Tongue (tissue), 3 donors: ENCODE measurements at places on chromosomes 5 and 9. TPM values are rescaled to one million over a fixed set of nuclear protein-coding genes. Genes with fewer than 3 reads are reported as not detected.

GRCh38 chr9:25917731-25918362 lies 239.6 kb upstream of the TUSC1 start:
- no peak for DNase-seq

DNA sequence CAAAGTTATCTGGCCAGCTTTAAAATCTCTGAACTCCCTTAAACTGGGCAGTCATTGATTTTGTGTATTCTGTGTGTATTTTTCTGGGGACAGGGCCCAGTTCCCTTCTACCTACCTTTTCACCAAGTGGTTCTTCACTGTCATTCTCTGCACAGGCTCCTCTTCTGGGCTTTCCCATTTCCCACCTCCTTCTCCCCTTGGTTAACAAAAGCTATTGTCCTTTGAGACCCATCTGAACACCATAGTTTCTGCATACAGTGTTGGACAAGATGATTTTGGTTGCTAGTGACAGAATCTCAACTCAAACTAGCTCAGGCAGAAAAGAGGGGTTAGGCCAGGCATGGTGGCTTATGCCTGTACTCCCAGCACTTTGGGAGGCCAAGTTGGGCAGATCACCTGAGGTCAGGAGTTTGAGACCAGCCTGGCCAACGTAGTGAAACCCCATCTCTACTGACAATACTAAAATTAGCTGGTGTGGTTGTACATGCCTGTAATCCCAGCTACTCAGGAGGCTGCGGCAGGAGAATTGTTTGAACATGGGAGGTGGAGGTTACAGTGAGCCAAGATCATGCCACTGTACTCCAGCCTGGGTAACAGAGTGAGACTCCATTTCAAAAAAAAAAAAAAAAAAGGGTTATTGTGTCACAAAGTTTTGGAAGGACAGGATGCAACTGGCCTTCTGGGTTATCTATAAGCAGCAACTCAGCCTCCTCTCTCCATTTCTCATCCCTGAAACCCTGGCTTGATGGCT lies 31.0 kb upstream of the ANKRD34B start:
- DNase-seq = no peak

Gene CNTNAP3B
- 14.0 TPM for total RNA-seq

GRCh38 chr9:26551451-26551850 lies 341.2 kb downstream of the CAAP1 start:
- DNase-seq = no peak
